ENCODE measurements at places on chromosomes 7 and 10. TPM values are rescaled to one million over a fixed set of nuclear protein-coding genes. Genes with fewer than 3 reads are reported as not detected.
A peak's percentile ranks its signal among the peaks of the same experiment; 100 is the strongest.

- DNase-seq, result peak; percentile 16
Observed at GRCh38 chr10:119428789-119429188, 113.7 kb downstream of the RGS10 start.

SFTPA1 gene
- total RNA-seq, result 0.17 TPM

GRCh38 chr10:62669341-62669740 lies 135.2 kb upstream of the ADO start:
- no peak for DNase-seq

GPER1 gene
- total RNA-seq, result 2.8 TPM

DNA sequence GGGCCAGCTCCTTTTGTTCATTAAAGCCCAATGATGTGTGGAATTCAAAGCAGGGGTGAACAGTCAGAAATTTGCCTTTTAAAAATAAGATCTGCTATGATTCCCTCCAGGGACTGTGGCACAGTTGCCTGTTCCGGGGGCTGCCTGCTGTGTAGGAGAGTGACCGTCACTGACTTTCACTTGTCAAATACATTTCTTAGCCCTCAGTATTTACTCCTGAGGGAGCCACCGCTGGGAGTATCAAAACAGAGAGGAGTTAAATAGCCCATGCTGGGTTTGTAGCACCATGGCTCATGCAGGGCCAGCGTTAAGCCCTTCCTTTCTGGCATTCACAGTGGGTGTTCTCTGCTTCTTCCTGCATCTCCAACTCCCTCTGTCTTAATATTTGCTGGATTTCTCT lies 897.8 kb downstream of the SORCS3 start:
- DNase-seq, result no peak

GRCh38 chr7:74572301-74572979 lies 85.1 kb upstream of the GTF2I start:
- DNase-seq, result peak; percentile 60

BMPER gene
- total RNA-seq, result 0.59 TPM

TRPV5 gene
- total RNA-seq, result not detected

DNA sequence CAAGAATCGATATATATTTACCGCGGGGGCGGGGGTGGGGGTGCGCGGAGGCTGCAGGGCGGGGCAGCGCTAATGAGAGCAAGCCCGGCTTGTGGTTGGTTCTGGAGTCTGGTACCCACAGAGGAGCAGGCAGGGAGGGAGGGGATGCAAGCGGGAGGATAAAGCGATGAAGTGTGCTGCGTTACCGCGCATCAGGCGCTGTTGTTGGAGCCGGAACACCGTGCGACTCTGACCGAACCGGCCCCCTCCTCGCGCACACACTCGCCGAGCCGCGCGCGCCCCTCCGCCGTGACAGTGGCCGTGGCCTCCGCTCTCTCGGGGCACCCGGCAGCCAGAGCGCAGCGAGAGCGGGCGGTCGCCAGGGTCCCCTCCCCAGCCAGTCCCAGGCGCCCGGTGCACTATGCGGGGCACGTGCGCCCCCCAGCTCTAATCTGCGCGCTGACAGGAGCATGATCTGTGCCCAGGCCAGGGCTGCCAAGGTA lies at the start of gene HECW1:
TSS of gene HECW1 (plus strand) at position 189 of the 482 bp plus-strand sequence. CDS start 131,259 bp downstream, outside the sequence.
- DNase-seq, result no peak

ZNF33A gene
- total RNA-seq, result 23.6 TPM

- DNase-seq, result peak; percentile 41
Observed at GRCh38 chr7:157228864-157229422, 90.2 kb downstream of the UBE3C start.

HERPUD2 gene
- total RNA-seq, result 15.0 TPM

GRCh38 chr10:50544857-50545429 lies 78.8 kb downstream of the SGMS1 start:
- no peak for DNase-seq

- DNase-seq, result no peak
Observed at GRCh38 chr10:35043796-35044344, 46.3 kb downstream of the CUL2 start.
